ENCODE measurements at places on chromosomes 2 and 18.

DNA sequence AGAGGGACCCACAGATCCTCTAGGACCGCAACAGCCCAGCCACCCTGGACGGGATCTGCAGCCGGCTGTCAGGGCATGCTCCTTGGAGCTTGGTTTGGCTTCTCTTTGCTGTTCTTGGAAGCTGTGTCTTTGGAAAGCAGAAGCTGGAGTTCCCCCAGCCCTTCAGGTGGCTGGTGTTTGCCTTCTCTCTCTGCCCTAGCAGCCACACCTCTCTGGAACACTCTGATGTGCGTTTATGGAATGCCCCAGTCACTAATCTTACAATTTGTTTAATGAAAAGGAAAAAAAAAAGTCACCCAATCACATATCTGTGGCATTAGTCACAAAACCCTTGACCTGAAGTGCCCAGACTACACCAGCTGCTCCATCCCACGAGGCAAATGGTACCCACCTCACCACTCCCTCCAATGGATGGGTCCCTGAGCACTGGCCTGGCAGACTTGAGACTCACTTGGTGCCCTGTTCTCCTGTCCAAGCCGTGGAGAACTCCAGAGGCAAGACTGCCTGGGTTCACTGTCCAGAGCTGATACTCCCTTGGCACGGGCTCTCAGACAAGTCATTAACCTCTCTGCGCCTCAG is 70.2 kb upstream of the DAPL1 start:
- no peak for DNase-seq

DNA sequence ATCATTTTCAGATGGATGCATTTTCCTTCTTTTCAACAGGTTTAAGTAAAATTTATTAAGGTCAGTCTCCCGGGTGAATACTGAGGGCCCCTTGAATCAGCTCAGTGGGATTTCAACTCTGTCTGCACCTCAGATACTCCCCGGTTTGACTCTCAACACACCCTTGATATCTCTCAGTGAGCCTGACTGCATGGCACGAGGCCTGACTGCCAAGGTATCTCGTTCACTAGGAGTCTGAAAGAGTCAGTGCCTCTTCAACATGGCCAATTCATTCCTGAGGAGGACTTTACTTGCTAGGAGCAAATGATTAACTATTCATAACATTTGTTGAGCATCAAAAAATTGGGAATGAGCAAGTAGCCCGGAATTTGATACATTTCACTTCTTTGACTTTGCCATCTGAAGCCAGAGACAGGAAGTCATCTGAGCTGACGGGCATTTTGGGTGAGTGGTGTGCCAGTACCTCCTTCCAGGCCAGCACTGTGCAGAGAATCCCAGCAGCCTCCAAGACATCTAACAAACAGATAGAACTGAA is 81.0 kb downstream of the VAPA start:
- no peak for DNase-seq

GRCh38 chr2:89850881-89851582 is 1159.6 kb downstream of the RPIA start:
- no peak for DNase-seq

DNA sequence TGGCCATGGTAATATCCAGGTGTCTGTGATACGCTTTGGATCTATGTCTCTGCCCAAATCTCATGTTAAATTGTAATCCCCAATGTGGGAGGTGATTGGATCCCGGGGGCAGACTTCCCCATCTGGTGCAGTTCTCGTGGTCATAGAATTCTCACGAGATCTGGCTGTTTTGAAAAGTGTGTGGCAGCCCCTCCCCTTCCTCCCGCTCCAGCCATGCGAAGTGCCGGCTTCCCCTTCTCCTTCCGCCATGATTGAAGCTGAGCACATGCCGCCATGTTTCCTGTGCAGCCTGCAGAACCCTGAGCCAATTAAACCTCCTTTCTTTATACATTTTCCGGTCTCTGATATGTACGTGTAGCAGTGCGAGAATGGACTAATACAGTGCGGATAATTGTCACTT is 42.5 kb downstream of the GPC1 start:
- DNase-seq, result no peak

DNA sequence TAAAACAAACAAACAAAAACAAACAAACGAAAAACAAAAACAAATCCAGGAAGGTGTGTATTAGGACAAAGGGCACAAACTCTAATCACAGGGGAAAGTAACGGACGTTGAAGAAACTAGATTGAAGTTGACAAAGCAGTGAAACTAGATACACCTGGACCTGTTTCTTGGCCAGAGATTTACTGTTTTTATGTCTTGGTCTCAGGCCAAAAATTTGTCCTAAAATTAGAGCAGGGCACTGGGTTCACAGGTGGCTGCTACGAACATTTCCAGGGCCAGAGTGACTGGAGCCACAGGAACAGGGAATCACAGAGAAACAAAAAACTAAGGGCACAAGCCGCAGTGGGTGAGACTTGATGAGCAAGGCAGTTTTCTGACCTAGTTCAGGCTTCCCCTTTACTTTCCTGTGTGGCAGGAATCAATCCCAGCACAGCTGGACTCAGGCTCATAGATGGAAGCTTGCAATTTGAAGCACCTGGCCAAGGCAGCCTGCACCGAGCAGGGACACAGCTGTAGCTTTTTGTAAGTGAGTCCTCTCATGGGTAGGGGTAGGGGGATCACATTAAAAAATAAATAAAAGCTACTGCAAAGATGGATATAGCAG is 329.4 kb downstream of the DLGAP1 start:
- no peak for DNase-seq

- no peak for DNase-seq
Measured at GRCh38 chr18:49094979-49095632, 144.3 kb upstream of the SMAD7 start.

GRCh38 chr2:193980599-193980998 is 1676.4 kb upstream of the SLC39A10 start:
- DNase-seq, result no peak

- DNase-seq, result no peak
Measured at GRCh38 chr2:217517402-217517801, 485.4 kb downstream of the TNS1 start.

GRCh38 chr2:159071190-159071915 is 102.9 kb downstream of the TANC1 start:
- DNase-seq, result no peak

- DNase-seq, result no peak
Measured at GRCh38 chr2:20357638-20358389, 7.2 kb upstream of the PUM2 start.
